ENCODE measurements at places on chromosomes 3 and 15. TPM values are rescaled to one million over a fixed set of nuclear protein-coding genes. Genes with fewer than 3 reads are reported as not detected.

The ARHGEF26 gene
- total RNA-seq, result 10.0 TPM

GRCh38 chr15:66417736-66418135 lies 31.0 kb downstream of the MAP2K1 start:
- no peak for DNase-seq

DNA sequence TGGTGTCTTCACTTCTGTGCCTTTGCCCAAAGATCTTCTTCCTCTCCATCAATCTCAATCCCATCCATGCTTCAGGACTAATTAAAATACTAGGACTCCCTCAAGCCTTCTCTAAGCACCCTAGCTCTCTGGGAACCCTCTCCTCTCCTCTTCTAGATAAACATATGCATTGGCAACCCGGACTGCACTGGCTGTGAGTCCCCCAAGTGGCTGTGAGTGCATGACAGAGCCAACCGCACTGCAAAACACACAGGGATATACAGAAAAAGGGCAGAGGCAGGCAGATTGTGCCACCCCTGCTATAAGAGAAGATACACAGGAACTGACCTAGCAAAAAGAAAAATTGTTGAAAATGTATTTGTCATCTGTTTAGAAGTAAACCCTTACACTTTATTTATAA lies 457.1 kb downstream of the MFSD1 start:
- DNase-seq, result no peak

DNA sequence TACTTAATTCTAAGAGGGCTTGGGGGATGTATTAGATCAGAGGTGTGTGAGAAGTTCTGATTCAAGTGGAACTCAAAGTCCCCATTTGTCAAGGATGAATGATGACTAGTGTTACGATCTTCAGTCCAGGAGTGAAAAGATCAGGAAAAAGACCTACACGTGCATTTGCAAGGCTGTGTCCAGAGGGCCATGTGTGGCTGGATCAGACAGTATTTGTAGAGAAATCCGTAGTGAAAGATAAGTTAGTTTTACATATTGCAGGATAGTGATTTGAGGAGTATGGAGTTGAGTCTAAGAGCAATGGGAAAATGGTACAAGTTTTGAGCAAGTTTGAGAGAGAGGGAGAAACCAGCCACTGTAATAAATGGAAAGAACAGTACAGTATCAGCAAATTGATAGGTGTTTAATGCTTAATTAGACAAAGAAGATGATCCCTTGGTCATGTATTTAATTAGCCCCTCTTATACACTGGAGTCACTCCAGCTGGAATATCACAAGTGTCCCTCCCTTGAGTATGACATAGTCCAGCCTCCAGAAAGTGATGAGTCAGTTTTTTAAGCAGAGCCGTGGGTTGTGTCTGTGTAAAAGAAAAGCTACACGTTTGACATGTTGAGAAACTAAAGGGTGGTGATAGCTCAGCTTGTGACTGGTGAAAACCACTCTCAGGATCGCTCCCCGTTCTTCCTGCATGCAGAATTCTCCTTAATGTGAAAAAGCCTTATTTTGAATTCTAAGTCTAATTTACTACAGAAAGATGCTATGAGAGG lies 348.8 kb downstream of the ROBO1 start:
- DNase-seq, result no peak

GRCh38 chr3:107954845-107955244 lies 136.0 kb downstream of the CD47 start:
- DNase-seq, result no peak

- no peak for DNase-seq
These were observed 20.4 kb upstream of the PSTPIP1 start for GRCh38 chr15:76974456-76975036.

Measured in PC-9 (cell line).